ENCODE measurements at places on chromosomes 5 and 9.

GRCh38 chr5:133421394-133421793 is 190.9 kb downstream of the FSTL4 start:
- peak; percentile 78 for DNase-seq
- H3K27me3 ChIP-seq: no peaks in the 10 kb centered on the region
- no peak overlapping the region for H3K4me3 ChIP-seq
- H3K36me3 ChIP-seq: no peaks in the 10 kb centered on the region

GRCh38 chr5:154031937-154032489 is 6.7 kb downstream of the FAM114A2 start:
- DNase-seq: no peak
- H3K4me3 ChIP-seq: no peak overlapping the region
- H3K27ac ChIP-seq: no peak overlapping the region
- no peaks in the 10 kb centered on the region for H3K27me3 ChIP-seq
- H3K4me1 ChIP-seq: peaks cover 4% of the 10 kb centered on the region
- no peaks in the 10 kb centered on the region for H3K36me3 ChIP-seq

- H3K4me3 ChIP-seq: no peak overlapping the region
- no peaks in the 10 kb centered on the region for H3K27me3 ChIP-seq
- H3K4me1 ChIP-seq: no peaks in the 10 kb centered on the region
- no peak for DNase-seq
- H3K36me3 ChIP-seq: no peaks in the 10 kb centered on the region
Observed at GRCh38 chr5:148923023-148923422, 96.6 kb downstream of the ADRB2 start.

- peaks cover 62% of the 10 kb centered on the region for H3K4me1 ChIP-seq
- no peak overlapping the region for H3K4me3 ChIP-seq
- DNase-seq: no peak
Observed at GRCh38 chr9:111274737-111275136, 55.3 kb downstream of the OR2K2 start.

- no peaks in the 10 kb centered on the region for H3K4me1 ChIP-seq
- no peaks in the 10 kb centered on the region for H3K36me3 ChIP-seq
- H3K27me3 ChIP-seq: no peaks in the 10 kb centered on the region
- no peak overlapping the region for H3K27ac ChIP-seq
- no peak for DNase-seq
Observed at GRCh38 chr9:82209797-82210470, 221.4 kb downstream of the SPATA31D1 start.

- no peak overlapping the region for H3K27ac ChIP-seq
- no peak for DNase-seq
- peaks cover 14% of the 10 kb centered on the region for H3K27me3 ChIP-seq
Observed at GRCh38 chr9:121289772-121290370, 21.9 kb downstream of the GSN start.

- H3K36me3 ChIP-seq: no peaks in the 10 kb centered on the region
- H3K4me3 ChIP-seq: no peak overlapping the region
- peak overlapping the region; percentile 85 for H3K27ac ChIP-seq
- H3K27me3 ChIP-seq: no peaks in the 10 kb centered on the region
Observed at GRCh38 chr9:76269789-76270188, 124.4 kb downstream of the RFK start.

Data from neural progenitor cell (in vitro differentiated cells).